ENCODE measurements at places on chromosomes 5 and 9. TPM values are rescaled to one million over a fixed set of nuclear protein-coding genes. Genes with fewer than 3 reads are reported as not detected.

IFNA13 gene
- total RNA-seq: not detected

PPP2R2B gene
- total RNA-seq: 1.8 TPM

SLC34A3 gene
- 0.27 TPM for total RNA-seq

OMD gene
- not detected for total RNA-seq

PPWD1 gene
- total RNA-seq: 56.9 TPM

FTMT gene
- total RNA-seq: not detected

SOX30 gene
- total RNA-seq: not detected

NEUROG1 gene
- not detected for total RNA-seq

FRMPD1 gene
- 0.44 TPM for total RNA-seq

LRRC19 gene
- not detected for total RNA-seq

PPIC gene
- 26.0 TPM for total RNA-seq

HTR4 gene
- not detected for total RNA-seq

AHRR gene
- total RNA-seq: 0.69 TPM

LCN1 gene
- not detected for total RNA-seq

TMEM232 gene
- total RNA-seq: 7.1 TPM

PDGFRB gene
- 1.2 TPM for total RNA-seq

WDR31 gene
- 5.1 TPM for total RNA-seq

SPATA31E1 gene
- not detected for total RNA-seq

PARP8 gene
- 26.7 TPM for total RNA-seq

MRNIP gene
- 61.4 TPM for total RNA-seq

KDM4C gene
- total RNA-seq: 29.5 TPM

CCDC183 gene
- 9.0 TPM for total RNA-seq

MORN5 gene
- 0.57 TPM for total RNA-seq

CDH10 gene
- total RNA-seq: 11.0 TPM

EXD3 gene
- 31.7 TPM for total RNA-seq

PCDHA1 gene
- total RNA-seq: not detected

SPATA9 gene
- not detected for total RNA-seq

CATSPER3 gene
- 1.3 TPM for total RNA-seq

CCNI2 gene
- total RNA-seq: 0.36 TPM

ZNF354C gene
- 8.1 TPM for total RNA-seq

PCDHA4 gene
- 27.8 TPM for total RNA-seq

PCDHB5 gene
- 29.4 TPM for total RNA-seq

PCDHB13 gene
- total RNA-seq: 7.4 TPM

AMACR gene
- total RNA-seq: 22.0 TPM

TMEM174 gene
- total RNA-seq: not detected

RASEF gene
- 14.1 TPM for total RNA-seq
